ENCODE measurements at places on chromosomes 6 and 20.

GRCh38 chr6:139117734-139118133 lies 17.1 kb upstream of the HECA start:
- DNase-seq = no peak

DNA sequence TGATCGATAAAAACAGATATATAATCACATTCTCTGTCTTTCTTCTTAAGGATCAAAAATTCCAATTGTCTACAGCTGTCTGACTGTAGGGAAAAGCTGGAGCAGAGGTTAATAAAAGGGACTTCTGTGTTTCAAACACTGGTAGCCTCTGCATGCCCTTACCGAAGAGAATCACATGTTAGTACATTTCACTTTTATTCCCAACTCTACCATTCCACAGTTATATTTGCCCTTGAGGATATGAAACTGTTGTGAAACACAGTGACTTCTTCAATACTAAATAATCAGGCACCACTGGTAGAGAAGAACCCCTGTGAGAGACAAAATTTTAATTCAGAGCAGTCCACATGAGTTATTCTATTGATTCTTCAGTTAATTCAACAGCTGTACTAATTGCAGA lies 1187.3 kb upstream of the CITED2 start:
- DNase-seq = no peak

DNA sequence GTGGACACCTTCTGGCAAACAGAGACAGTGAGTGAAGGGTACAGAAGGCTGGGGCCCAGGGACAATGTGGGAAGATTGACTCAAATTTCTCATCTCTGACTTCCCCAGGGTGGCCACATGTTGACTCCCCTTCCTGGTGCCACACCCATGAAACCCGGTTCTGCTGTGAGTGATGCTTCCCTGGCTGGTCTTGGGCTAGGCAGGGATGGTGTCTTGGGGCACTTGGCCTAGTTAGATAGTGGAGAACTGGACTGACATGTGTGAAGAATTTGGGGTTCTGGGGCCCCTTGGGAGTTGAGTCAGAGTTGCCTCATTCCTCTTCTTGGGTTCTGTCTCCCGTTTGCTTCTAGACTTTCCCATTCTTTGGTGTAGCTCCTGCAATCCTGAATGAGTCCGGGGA lies 34.2 kb downstream of the GSS start:
- peak; percentile 39 for DNase-seq

DNA sequence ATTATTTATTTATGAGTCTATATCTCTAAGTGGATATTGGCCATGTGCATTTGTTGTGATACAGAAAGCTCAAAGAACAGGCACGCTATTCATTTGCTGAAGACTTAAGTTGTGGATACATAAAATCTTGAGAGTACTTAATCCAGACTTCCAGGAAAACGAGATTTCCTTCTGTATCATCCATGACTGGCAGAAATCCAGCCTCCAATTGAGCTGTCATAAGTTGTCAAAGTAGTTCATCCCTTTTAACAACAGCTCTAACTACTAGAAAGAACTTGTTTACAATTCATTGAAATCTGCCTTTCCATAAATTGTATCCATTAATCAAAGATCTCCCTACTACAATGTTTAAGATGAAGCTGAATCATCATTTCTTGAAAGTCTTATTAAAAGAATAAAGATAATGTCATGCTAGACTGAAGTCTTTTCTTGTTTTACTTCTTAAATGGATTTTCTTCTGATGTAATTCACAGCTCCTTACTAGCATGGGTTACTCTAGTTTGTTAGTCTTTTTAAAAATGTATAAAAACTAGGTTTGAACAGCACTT lies 447.3 kb upstream of the CITED2 start:
- DNase-seq = no peak

GRCh38 chr6:168939796-168940195 lies 313.9 kb downstream of the THBS2 start:
- no peak for DNase-seq

GRCh38 chr20:22003680-22004079 lies 298.2 kb downstream of the PAX1 start:
- no peak for DNase-seq

DNA sequence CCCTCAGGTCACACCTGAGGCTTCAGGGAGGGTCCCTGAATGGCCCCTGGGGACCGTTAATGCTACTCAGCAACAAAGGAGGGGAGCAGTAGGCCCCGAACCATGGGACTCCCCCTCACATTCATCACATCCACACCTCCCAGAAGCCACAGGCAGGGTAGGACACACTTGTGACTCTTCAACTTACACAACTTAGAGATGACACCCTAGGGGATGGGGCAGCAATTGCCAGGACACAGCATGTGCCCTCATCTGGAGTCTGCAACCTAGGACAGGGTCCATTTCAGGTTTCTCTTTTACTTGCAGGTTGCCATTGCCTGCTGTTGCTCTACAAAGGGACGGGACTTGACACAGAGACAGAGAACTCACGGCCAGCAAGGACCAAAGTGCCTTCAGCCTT lies 770 bp downstream of the ULBP3 start:
- no peak for DNase-seq

DNA sequence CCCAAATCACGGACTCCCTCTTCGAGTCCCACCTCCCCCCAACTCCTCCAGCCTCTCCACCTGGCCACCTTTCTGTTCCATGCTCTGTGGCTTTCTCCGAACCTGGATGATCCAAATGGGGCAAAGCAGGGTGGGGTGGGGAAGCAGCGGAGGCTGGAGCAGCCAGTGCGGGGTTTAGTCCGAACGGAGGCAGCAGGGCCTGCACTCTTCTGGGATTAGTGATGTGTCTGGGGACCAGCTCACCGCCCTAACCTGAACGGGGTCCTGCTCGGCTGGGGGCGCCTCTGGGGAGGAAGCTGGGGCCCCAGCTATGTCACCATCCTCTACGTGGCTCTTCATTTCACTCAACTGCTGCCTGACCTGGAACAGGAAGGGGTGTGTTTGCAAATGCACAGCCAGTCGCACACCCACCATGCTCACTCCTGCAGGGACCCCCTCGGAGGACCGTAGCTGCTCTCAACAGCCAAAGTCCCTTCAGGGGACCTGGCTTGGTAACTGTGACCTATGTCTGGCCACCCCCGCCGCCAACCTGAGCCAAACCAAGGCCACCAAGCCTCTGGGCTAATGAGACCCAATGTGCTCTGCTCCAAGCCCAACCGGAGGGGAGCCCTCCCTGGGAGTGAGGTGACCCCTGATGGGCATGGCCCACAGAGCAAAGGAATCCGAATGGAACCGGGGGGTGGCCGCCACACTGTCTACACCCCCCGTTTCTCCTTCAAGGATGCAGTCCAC lies 46.8 kb downstream of the DSTN start:
- no peak for DNase-seq

GRCh38 chr6:114158838-114159694 lies 183.8 kb downstream of the HS3ST5 start:
- no peak for DNase-seq

DNA sequence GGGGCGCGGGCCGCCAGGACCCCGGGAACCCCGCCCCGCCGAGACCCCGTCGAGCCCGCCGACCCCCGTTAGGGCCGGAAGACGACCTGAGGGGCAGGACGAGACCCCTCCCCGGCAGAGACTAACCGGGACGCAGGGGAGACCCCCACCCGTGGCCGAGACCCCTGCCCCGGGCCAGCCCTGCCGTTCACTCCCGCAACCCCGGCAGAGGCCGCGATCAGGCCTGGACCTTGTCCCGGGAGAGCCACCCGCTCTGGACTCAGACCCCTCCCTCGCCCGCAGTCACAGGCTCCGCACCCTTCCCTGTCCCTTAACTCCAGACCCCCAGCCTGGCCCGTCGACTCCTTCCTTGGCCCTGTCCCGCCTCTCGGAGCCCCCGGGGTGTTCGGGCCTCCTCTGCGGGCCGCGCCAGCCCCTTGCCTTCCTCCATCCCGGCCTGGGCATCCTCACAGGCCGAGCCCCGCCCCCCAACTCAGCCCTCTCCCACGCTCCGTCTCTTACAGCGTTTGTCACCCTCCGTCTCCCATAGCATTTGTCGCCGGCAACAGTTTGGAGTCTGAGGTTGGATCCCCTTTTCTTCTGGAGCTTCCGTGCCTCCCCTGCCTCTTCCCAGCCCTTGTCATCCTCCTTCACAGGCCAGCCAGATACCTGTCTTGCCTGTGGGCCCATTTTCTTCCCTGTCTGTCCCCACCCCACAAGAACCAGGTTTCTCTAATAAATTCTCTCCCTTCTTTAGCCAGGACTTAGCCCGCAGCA lies 569 bp downstream of the TCEA2 start:
- DNase-seq = peak; percentile 66

GRCh38 chr6:15368186-15368585 lies 122.3 kb downstream of the JARID2 start:
- no peak for DNase-seq

- no peak for DNase-seq
These were observed 954.4 kb downstream of the PHF3 start for GRCh38 chr6:64589961-64590360.

DNA sequence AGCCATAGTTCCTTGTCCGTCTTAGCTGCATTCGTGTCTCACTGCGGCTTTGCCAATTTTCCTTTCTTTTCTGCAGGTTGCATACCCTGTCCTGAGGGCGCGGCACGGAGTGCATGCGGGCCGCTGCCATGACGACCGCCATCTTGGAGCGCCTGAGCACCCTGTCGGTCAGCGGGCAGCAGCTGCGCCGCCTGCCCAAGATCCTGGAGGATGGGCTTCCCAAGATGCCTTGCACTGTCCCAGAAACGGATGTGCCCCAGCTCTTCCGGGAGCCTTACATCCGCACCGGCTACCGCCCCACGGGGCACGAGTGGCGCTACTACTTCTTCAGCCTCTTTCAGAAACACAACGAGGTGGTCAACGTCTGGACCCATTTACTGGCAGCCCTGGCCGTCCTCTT lies 17.1 kb upstream of the EFHC1 start:
- DNase-seq = no peak
